ENCODE measurements at places on chromosomes 11 and 22. TPM values are rescaled to one million over a fixed set of nuclear protein-coding genes. Genes with fewer than 3 reads are reported as not detected.

The SPDYC gene
- not detected for total RNA-seq

The IGHMBP2 gene
- total RNA-seq = 9.0 TPM

The C11orf87 gene
- not detected for total RNA-seq

DNA sequence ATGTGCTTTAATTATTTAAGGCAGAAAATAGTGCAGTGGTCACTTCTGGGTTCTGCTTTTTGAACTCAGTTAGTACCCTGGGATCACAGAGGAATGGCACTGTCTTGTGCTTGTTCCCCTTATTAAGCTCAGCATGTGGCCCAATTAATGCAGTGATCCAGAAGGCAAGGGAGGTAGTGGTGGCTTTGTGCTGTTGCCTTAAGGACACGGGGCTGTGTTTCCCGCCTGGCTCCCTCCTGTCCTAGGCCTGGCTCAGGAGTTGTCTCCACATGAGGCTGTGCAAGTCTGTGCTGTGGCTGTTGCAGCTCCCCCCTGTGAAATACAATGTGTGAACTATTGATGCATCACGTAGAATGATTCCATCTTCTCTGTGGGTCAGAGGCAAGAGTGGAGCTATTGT is 49.2 kb upstream of the CABP7 start:
- DNase-seq = no peak

DNA sequence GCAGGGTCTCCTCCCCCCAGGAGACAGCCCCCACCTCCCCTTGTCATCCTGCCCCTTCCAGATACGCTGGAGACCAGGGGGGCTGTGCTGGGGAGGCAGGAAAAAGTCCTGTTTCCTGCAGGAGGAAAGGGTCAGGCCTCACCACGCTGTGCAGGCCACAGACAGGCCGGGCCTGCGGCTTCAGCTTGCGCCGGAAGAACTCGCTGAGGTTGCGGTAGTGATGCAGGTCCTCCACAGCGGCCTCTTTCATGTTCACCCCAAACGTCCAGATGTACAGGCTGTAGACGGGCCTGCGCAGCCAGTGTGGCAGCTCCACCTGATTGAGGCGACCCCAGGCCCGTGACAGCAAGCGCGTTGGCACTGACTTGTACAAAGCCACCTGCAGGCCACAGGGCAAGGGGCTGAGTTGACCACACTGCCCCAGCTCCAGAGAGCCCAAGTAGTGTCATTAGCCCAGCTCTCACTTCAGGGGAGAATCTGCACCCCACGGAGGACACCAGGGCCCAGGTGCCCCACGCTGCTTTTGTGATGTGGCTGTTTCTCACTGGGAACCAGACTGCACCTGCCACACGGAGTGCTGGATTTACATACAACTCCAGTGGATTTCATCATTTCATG is 40.4 kb downstream of the PISD start:
- no peak for DNase-seq

- no peak for DNase-seq
Measured at GRCh38 chr11:14075118-14076078, 112.9 kb downstream of the SPON1 start.

DNA sequence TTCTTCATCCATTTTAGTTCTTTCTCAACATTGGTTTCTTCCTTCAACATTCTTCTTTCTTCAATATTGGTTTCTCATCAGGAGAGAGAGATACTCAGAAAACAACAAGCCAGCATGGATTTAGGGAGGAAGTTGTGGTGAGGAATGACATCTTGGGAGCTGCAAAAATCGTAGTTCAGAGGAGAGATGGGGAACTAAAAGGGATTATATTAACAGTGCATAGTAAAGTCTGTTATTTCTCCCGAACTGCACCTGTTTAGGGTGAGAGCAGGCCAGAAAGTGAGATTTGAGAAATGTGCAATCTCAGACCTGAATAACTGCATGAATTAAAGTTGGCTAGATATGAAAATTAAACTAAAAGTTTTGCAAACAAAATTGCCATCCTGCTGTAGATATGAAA is 94.5 kb downstream of the CASP12 start:
- DNase-seq = no peak

DNA sequence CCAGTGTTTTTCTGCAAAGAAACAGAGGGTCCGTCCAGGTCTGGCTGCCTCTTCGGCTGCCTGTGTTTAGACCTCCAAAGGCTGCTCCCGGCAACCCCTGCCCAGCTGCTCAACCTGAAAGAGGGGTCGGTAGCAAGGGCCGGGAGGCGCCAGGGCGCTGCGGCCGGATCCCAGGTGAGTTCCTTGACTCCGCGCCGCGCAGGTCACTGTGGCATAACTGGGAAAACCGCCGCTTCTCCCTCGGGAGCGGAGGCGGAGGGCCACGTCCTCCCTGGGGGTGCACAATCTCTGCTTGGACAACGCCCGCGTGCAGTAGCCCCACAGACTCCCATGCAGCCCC is 1.0 kb upstream of the BRSK2 start:
- DNase-seq = peak; percentile 36

DNA sequence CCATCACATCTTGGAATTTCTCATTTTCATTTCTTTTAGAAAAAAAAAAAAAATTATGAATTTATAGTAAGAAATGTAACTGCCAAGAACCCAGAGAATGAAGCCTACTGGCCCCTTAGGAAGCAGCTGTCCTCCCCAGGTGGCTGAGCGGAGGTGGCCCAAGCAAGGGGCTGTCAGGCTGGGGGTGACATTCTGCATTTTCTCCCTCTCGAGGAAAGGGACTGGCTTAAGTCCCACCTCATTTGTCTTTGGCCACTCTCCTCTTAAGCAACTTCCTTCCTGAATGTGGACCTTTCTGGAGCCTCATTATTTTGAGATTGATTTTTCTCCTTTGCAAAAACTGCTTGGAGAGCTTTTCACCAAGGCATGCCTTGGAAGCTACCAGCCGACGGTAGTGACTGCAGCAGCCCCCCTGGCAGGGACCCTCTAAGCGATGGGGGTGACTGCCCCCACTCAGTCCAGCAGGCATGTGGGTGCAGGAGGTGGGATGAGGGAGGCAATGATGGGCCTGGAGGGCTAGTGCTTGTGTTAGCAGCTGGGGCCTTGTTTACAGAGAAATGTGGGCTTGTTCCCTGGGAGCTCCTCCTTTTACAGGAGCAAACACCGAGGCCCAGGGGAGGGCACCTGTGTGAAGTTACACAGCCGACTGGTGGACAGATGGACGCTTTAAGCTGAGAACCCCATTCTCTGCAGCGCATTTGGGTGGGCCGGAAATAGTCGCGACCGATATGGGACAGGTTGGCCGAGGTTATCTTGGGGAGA is 111.7 kb downstream of the MORC2 start:
- no peak for DNase-seq

- no peak for DNase-seq
Measured at GRCh38 chr22:19203834-19204233, 25.3 kb upstream of the SLC25A1 start.

DNA sequence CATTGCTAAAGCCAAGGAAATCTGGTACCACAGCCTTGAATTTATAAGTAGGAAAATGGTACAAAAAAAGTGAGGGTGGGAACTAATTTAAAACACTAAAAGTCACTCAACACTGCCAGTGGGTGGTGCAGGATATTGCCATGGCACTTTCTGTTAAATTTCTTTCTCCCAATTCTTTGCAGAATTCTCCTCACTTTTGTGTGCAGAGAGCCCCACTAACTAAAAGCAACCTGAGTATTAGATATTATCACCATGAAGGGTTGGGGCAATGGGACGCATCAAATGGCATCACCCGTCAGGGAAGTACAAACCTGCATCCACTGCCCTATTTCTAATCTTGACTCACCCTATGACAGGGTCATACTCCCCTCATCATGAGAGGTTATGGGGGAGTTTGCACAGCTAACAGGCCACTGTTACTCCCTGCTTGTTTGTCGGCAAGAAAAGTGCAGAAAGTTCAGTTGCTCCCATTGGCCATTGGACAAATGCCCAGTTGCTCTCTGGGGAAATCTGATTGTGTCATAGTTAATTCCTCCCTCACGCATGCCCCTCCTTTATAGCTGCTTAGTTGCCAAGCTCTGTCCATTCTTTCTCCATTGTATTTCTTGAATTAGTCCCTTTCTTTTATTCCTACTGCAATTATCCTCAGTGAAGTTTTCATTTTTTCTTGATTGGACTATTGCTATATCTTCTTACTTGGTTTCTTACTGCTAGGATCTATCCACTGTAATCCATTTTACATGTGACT is 93.8 kb upstream of the BLID start:
- DNase-seq = peak; percentile 66

DNA sequence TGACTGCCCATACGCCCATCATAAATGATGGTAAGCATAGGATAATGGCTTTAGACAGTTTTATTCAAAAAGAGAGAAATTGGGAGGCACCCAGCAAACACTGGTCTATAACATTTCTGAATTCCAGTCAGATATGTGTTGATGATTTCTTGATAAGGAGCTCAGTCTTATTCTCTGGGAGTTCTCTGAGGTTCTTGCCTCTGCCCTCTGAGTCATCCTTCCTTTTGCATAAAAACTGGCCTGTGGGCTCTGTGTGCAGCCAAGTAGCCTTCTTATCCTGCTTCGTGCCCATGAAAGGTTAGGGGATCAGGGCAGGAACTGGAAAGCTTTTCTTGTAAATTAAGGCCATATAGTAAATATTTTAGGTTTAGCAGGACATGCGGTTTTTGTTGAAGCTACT is 48.9 kb downstream of the FAR1 start:
- DNase-seq = no peak

- DNase-seq = no peak
Measured at GRCh38 chr11:80727315-80727714, 1286.5 kb upstream of the TENM4 start.

DNA sequence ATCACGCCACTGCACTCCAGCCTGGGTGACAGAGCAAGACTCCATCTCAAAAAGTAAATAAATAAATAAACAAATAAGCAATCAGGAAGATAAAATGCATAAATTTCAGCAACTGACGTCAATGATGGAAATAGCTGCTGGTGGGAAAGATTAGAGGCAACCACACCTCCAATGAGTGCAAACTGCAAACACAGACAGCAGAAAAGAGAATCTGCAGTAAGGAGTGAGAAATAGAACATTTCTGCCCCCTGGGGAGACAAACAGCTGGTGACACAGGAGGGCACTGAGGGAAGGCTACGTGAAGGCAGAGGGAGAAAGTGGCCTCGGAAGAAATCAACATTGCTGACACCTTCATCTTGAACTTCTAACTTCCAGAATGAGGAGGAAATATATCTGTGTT is 6.5 kb downstream of the PI4KA start:
- DNase-seq = no peak

DNA sequence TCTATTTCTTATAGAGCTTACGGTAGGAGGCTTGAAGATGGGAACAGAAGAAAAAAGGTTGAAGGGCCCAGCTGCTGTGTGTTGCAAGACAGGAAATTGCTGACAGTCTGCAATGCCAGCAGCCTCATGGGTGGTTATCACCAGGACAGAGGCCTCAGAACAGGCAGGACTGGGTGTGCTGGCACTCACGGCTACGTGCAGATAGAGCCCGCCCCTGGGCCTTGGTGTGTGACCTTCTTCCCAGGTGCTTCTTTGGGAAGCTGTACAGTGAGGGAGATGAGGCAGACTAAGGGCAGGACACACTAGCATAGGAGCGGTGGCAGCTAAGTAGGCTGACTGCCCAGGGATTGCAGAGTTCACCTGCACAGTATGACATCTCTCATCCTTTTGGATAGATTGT is 12.6 kb downstream of the PRAME start:
- DNase-seq = no peak

- no peak for DNase-seq
Measured at GRCh38 chr11:120925944-120926343, 98.0 kb upstream of the TBCEL start.

DNA sequence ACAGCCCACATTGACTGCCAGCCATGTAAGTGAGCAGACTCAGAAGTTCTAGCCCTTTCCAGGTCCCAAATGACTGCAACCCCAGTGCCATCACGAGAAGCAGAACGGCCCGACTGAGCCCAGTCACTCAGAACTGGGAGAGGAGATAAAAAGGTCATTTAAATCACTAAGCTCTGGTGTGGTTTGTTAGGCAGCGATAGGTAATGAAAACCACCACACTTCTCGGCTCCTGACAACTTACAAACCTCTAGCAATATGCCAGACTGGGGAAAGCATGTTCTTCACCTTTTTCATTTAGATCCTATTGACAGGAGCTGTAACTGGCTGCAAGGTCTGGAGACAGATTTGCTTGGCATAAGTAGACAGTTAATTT is 6.7 kb downstream of the SLC15A3 start:
- no peak for DNase-seq

DNA sequence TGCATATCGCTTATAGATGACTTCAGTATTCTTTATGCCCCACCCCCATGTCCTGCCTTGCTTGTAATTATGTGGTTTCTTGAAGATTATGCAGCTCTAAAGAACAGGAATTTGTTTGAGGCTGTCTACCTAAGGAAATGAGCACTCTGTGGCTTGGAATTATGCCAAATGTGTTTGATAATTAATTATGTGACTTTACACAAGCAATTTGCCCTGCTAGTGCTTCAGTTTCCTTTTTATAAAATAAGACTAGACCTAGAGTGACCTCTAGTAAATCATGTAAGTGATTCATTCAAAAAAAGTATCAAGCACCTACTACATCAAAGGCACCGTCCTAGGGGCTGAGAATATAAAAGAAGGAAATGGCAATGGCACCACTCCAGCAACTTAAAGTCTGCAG is 491.5 kb upstream of the KIRREL3 start:
- no peak for DNase-seq

- no peak for DNase-seq
Measured at GRCh38 chr11:107606141-107606540, 15.2 kb downstream of the ELMOD1 start.

Measured in left cardiac atrium (tissue), 4 donors.